ENCODE measurements at places on chromosomes 13 and 19. TPM values are rescaled to one million over a fixed set of nuclear protein-coding genes. Genes with fewer than 3 reads are reported as not detected.

- DNase-seq = no peak
Observed at GRCh38 chr13:110157718-110158117, 149.2 kb downstream of the COL4A1 start.

DNA sequence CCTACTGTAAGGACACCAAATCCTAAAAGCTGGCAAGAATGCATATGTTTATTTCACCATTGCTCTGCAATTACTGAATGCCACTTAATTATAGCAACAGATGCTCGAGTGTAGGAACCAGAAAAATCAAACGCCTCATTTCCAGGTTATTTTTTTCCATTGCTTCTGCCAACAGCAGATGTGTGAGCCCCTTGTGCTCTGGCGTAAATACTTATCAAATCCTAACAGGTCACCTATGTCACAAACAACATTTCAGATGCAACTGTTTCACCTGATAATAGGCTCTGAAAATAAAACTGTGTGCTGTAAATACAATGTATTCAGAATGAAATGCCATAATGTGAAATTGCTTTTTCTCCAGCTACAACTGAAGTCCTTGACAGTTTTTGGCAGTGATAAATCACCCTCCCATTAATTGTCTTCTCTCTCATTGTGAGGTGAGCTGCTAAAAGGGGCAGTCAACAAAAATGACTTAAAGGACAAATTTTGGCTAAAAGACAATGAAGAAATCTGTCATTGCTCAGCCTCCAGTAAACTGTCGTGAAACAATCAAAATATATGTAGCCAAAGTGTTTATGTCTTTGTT is 344.0 kb downstream of the DACH1 start:
- no peak for DNase-seq

DNA sequence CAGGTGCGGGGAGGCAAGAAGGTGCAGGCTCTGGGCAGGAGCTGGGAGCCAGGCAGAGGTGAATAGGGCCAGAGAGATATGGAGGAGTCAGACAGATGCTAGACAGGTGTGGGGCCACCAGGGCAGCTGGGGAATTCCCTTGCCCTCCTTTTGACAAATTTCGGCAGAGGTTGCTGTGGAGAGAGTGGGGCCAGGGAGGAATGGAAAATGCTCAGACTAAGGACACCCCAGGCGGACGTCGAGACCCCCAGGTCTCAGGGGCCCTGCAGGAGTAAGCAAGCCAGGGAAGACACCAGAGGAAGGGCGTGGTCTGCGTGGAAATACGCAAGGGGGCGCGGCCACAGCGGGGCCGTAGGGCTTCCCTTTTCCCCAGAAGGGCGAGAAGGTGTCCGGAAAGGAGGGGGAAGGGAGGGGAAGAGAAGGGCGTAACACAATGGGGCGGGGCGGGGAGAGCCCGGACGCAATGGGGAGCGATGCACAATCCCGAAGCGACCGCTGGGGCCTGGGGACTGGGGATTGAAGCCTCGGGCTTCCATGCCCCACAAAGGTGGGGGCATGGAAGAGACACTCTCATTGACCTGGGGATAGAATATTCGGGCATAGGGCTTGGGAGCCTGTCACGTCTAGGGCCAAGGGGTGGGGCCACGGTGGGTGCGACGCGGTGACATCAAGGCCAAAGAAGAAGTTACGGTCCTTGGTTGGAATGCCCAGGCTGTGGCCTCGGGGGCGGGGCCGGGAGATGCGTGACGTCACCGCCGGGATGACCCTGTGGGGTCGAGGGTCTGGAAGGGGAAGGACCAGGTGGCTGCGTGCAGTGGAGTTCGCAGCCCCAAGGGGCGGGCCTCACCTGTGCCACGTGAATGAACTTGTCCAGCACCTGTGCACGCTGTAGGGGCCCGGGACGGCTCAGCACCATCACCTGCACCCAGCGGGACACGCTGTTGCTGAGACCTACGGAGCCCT is 8.2 kb downstream of the RASGRP4 start:
- no peak for DNase-seq

ZNF728 gene
- 1.5 TPM for total RNA-seq

EFNB2 gene
- 22.3 TPM for total RNA-seq

DNA sequence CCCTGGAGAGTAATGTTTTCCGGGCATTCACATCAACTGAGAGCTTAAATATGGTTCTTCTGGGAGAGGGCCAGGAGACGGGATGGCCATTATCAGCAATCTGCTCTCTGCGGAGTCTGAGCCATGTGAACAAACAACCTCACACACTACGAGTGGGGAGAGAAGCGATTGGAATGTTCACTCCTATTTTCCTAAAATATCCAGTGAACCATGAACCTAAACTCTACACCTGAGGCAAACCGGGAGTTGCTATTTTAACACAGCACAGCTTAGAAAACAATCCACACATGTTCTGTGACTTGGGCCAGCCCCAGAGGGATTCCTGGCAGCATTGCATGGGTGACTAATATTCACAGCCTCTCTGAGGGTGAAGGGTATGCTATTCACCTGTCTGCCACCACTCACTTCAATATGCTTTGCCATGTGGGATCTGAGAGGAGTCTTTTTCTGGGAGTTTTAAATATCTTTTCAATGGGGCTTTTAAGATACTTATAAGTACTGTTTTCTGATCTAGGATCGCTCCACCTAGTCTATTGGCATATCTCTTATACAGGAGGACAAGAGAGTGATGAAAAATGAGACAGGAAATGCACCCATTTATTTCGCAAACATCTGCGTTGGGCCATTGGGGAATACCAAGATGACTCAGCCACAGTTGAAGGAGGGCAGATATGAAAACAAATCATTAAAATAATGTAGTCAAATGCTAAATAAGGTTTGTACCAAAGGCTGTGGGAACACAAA is 72.6 kb upstream of the SERP2 start:
- peak; percentile 72 for DNase-seq

DNA sequence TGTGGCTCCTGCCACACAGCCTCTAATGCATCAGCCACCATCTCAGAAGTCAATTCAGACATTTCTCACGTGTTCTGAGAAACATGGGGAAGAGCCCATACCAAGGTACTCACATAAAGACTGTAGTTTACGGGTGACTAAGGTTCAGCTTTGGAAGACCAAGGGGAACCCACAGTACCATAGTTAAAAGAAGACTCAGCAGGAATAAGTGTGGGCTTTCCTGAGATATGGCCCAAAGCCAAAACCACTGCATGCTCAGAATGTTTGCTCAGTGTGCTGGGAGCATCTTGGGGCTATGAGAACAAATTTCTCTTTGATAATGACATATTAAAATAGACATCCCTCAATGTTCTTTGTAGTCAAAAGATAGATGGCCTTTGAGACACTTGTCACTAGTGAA is 283.8 kb downstream of the DCT start:
- no peak for DNase-seq

DNA sequence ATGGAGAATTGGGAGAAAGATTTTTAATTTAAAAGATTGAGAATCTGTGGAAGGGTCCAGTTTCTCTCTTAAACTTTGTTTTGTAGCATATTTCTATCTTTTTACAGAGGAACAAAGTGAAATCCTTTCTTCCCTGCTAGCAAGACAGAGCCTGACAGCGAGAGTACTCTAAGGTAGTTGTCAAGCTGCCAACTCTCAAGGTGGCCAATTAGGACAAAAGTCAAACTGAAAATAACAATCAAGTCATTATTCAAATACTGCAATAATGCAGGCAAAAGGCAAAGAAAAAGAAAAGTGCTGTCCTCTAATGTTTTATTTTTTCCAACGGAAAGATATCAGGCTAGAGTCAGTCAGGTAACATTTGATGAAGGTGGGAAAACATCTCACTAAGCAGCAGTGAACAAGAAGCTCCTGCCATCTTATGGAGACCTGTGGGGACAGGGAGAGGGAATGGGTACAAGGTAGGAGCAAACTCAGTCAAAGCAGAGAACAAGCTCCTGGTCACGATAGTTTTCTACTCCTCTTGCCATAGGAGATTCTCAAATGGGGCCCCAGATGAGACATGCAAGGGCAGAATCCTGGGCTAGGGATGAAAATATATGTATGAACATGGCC is 801.9 kb upstream of the SLITRK1 start:
- no peak for DNase-seq

DNA sequence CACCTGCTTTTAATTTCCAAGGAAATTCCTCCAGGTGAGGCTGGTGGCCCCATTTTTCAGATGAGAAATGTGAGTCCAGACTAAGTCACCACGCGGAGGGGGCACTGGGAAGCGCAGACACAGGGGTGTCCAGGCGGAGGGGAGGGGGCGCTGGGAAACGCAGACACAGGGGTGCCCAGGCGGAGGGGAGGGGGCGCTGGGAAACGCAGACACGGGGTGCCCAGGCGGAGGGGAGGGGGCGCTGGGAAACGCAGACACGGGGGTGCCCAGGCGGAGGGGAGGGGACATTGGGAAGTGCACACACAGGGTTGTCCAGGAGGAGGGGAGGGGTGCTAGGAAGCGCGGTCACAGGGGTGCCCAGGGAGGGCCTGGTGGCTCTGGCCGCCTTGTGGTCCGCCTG is 3.5 kb downstream of the GRK1 start:
- DNase-seq = peak; percentile 4
